Ureter (tissue), 1 donor: ENCODE measurements at places on chromosomes 1 and 21. TPM values are rescaled to one million over a fixed set of nuclear protein-coding genes. Genes with fewer than 3 reads are reported as not detected.

Gene HPDL
- 2.3 TPM for total RNA-seq

Gene TTF2
- total RNA-seq: 25.1 TPM

Gene LCE1B
- not detected for total RNA-seq

Gene OR6N1
- not detected for total RNA-seq

Gene PLD5
- 0.13 TPM for total RNA-seq
